Vein endothelial cell (primary cell): ENCODE measurements at places on chromosomes 7 and 10. TPM values are rescaled to one million over a fixed set of nuclear protein-coding genes. Genes with fewer than 3 reads are reported as not detected.

The GPR141 gene
- not detected in 2 replicates for total RNA-seq

The SLC26A5 gene
- 0.33 and 0.38 TPM in 2 replicates for total RNA-seq

The OR9A2 gene
- total RNA-seq = 0.33 TPM in 1 of 2 replicates, not detected in the other

The NAT16 gene
- not detected in 2 replicates for total RNA-seq

The KNDC1 gene
- total RNA-seq = not detected in 2 replicates

The TSPAN12 gene
- 25.5 and 25.8 TPM in 2 replicates for total RNA-seq
